ENCODE measurements at places on chromosomes 16 and 17. TPM values are rescaled to one million over a fixed set of nuclear protein-coding genes. Genes with fewer than 3 reads are reported as not detected.

Gene CD300A
- not detected for total RNA-seq

Gene KCNH6
- not detected for total RNA-seq

Gene RGS11
- total RNA-seq, result 2.7 TPM

Gene C16orf86
- 3.9 TPM for total RNA-seq

Gene MPV17L
- 0.53 TPM for total RNA-seq

Gene SOST
- 3.4 TPM for total RNA-seq

Gene CD300E
- total RNA-seq, result not detected

Gene IL21R
- 0.79 TPM for total RNA-seq

Gene CACNG4
- total RNA-seq, result not detected

Measured in aortic smooth muscle cell (primary cell).